ENCODE measurements at places on chromosomes 2 and 18.

DNA sequence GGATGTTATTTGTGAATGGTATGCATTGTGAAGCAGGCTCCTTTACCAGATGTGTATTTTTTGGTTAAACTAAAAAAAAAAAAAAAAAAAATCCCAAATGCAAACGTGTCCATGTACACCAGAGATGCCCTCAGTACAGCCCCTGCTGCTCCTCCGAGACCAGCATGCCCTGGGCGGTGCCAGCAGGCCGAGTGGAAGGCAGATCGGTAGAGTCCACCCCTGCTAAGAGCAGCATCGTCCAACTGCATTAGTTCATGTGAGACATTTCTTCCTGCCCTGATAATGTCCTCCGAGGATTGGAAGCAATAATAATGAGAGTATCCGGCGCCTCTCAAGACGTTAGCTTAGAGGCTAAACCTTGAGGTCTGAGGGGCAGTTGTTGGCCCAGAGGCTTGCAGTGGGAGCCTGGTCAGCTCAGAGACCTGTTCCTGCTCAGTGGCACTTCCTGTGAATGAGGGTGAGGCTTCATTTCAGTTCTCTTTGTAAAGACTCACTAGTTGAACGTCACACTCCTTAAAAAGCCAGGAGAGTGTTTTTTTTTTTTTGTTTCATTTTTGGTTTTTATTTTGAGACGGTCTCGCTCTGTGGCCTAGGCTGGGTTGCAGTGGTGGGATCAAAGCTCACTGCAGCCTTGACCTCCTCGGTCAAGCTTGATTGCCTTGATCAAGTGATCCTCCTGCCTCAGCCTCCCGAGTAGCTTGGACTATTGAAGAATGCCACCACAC, 5.6 kb downstream of the SLC66A3 start:
- no peak for DNase-seq

DNA sequence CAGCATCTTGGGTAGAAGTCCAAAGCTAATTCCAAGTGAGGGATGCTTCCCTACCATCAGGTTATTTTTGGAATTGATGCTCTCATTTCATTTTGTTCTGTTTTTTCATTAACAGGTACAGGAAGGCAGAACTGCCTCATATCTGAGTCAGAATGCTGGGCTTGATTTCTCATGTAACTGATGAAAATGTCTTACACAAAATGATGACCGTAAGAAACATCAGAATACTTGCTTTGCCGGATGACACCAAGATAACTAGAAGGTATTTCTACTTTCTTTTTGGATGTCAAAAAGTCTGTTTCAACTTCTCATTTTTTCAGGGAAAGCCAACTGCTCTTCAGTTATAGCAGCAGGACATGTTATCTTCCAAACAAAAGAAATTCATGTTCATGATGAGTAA, 62.6 kb downstream of the ETAA1 start:
- no peak for DNase-seq

GRCh38 chr2:197705912-197706838, 1.0 kb downstream of the MARS2 start:
- DNase-seq: no peak

DNA sequence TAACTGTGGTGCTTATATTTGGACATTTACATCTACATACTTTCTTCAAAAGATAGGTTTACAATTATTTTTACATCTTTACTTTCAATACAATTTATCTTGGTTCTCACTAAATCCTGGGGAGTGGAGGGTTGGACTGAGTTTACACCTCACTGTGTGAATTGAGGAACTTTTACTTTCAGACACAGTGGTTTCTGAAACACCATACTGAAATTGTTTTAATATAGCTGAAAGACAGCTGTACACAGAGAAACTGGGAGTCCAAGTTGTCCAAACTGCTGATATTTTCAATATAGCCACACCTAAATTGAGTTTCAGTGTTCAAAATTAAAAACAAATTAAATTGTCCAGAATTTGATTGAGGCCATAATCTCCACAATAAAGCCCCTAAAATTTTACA, 16.8 kb downstream of the KCNH7 start:
- no peak for DNase-seq

- DNase-seq: no peak
These were observed 570 bp downstream of the SCRN3 start for GRCh38 chr2:174395969-174396630.

GRCh38 chr18:36203360-36203895, 16.1 kb downstream of the MOCOS start:
- no peak for DNase-seq

DNA sequence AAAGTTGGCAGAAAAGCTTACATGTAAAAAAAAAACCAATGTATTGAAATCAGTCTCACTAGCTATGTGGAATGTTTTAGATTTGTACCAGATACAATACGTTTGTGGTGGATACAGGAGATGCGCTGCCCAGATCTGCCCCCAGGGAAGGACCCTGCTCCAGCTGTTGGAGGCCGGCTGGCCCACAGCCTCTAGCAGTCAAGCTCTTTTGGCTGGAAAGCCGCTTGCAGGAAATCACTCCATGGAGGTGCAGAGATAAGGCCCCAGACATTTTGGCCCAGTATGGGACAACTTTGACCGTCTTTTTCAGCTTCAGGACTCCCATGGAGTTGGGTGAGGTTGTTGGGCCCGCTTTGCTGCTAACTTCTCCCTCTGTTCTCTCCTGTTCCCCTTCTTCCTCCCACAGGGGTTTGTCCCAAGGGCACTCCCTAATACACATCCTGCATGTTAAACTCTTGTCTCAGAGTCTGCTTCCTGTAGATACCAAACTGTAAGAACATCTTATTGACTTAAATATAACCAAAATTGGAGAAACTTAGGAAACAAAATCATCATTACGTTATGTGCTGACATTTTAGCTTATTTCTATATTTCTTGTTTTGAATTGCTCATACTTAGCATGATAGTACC, 1.7 kb upstream of the QPCT start:
- DNase-seq: no peak

DNA sequence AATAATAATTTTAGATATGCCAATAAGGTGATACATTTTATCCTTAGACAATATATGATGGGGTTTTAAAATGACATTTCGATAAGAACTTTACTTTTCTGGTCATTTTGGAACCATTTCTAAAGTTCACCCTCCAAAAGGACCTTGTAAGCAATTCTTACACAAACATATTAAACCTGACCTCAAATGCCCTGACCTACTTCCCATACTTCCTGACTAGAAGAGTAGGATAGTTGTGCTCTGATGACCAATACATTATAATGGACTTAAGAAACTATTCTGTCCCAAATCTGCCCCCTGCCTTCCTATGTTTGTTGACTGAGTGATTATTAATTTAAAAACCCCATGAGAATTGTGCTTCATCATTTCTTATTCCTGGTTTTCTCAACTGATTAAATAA, 24.6 kb downstream of the GCA start:
- no peak for DNase-seq

DNA sequence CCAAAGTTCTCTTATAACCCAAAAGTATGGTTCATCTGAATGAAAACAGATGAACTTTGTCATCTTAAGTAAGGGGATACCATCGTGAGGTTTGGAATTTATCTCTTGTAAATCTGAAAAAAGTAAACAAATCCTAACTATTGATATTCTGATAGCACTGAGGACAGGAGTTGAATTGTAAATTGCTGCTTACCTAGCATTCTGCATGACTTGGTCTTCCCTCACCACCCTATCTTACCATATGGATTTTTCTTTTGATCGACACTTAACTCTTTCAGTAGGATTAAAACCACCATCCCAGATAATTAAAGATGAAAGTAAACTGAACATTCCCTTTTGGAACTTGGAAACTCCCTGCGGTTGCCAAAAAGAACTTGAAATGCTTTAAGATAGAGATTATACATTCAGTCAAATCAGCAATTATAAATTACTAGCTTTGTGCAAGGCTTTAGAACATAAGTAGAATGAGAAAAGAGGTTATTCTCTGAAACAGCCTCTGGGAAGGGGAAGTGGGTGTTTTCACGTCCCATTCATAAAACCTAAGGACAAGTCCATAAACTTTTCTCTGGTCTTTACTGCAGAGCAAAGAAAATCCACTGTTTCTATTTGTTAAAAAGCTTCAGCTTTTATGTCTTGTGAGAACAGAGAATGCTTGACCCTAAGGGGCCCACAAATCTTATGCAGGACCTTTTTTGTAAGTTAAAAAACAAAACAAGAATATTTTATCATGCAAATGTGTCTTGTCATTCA, 49.7 kb upstream of the ZNF397 start:
- DNase-seq: no peak

- DNase-seq: no peak
These were observed 153.4 kb upstream of the SOX11 start for GRCh38 chr2:5538772-5539171.

DNA sequence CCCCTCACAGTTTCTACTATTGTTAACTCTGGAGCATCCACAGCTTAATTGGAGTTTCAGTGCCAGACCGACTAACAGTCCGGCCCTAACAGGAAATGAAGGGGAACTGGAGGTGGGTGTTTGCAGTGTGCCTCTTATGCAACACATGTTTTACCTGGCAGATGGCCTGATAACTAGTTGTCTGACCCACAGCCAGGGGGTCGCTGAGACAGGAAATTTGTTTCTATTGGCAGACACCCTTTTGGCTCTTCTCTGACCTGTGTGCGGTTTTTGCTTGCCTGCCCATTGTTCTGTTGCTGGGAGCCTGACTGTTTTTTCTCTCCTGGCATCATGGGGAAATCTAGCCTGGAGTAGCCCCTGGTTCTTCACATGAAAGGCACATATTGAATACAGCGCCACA, 1329.8 kb downstream of the DSC3 start:
- DNase-seq: no peak
